ENCODE measurements at places on chromosomes 6 and 20.
A peak's percentile ranks its signal among the peaks of the same experiment; 100 is the strongest.

DNA sequence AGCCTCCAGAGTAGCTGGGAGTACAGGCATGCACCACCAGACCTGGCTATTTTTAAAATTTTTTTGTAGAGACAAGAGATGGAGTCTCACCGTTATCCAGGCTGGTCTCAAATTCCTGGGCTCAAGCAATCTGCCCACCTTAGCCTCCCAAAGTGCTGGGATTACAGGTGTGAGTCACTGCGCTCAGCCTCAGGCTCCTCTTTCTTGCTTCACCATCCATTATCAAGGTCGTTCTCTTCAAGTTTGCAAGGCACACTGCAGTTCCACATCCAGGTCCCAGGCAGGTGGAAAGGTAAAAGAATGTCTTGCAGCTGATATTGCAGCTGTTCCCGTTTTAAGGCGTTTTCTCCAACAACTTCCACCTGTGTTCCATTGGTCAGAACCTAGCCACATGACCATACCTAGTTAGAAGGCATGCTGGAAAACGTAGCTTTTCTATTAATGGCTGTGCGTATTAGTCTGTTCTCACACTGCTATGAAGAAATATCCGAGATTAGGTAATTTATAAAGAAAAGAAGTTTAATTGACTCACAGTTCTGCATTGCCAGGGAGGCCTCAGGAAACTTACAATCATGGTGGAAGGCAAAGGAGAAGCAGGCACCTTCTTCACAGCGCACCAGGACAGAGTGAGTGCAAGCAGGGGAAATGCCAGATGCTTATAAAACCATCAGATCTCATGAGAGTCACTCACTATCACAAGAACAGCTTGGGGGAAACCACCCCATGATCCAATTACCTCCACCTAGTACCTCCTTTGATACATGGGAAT lies 51.7 kb downstream of the PCNA start:
- no peak for DNase-seq

DNA sequence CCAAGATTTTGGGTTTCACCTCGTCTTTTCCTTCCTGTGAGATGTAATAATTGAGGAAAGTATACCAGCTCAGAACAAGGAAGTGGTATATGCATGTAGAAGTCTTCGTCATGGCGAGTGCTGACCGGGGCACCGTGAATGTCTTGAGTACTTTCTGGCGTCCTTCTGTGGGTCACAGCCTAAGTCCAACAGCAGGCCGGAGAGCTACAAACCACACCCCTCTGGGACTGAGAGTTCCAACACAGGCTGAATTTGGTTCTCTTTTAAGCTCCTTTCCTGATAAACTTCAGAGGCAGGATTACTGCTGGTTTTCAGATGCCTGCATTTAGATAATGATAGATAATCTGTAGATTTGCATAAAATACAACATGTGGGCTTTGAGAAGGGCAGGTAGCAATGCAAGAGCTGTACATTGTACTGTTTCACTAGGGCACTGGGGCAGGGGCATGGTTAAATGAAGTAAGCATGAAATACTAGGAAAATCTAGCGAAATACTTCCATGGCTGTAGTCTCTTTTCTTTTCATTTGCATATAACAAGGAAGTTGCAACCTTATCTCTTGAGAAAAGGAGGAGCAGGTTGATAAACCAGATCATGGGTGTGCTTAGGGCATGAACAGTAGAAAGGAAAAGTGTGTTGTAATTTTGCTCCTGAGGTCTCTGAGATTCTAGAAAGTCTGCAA lies at the start of gene ADTRP:
Gene ADTRP (minus strand): TSS at position 156 of the 681 bp plus-strand sequence. CDS start 44 bp downstream, at position 112.
- DNase-seq: no peak

- DNase-seq: no peak
These were observed 143.7 kb downstream of the TENT5A start for GRCh38 chr6:81608776-81609175.

GRCh38 chr6:25315194-25316177 lies 36.3 kb downstream of the CARMIL1 start:
- no peak for DNase-seq

- DNase-seq: no peak
These were observed 112.3 kb upstream of the TOP1 start for GRCh38 chr20:40916276-40916675.

DNA sequence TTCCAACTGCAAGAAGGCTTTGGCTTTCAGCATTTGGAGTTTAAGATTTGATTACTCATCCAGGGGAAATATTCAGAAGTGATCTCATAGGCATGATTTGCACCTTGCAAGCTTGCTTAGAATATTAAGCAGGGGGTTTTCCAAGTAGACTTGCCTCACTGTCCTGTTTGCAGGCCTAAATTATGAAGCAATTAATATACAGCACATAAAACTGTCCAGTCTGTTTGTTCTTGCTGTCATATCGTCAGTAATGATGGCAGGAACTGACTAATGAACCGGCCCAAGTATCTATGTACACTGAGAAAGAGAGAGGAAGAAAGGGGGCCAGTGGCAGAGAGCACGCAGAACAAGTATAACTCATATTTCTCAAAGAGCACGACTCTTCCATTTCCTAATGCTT lies 212.5 kb upstream of the SUPT3H start:
- DNase-seq: no peak

- DNase-seq: peak; percentile 46
These were observed at the start of gene SOBP for GRCh38 chr6:107489636-107490565. TSS of gene SOBP (plus strand) at chr6:107490117. CDS start at chr6:107490617, 500 bp downstream.
